Brain pericyte (primary cell): ENCODE measurements at places on chromosomes 4 and X.

GRCh38 chr4:47715716-47716416 is 122.0 kb downstream of the CORIN start:
- no peak for DNase-seq

DNA sequence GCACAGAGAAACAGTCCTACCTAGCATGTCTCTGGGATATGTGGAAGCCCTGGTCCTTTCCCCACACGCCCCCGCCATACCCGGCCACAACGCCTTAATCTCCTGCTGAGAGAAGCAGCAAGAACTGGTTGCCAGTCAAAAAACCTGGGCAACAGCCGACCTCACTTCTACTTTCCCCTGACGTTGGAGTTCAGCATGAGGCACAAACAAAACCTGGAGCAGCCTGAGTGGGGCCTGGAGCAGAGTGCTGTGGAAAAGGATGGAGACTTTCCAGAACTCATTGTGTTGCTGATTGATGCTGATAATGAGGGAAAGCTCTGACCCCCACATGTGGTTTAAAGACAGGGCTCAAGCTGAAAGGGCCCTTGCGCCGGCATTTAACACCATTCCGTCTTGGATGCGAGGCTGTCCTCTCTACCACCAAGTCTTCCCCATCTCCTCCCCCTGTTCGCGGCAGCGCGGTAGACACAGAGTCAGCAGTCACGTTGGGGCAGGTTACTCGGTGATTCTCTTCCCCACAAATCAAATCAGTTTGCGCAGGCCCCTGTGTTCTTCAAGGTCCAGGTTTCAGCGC is 666 bp downstream of the CCDC158 start:
- no peak for DNase-seq

GRCh38 chr4:9602389-9602914 is 158.2 kb downstream of the DEFB131A start:
- DNase-seq: no peak

DNA sequence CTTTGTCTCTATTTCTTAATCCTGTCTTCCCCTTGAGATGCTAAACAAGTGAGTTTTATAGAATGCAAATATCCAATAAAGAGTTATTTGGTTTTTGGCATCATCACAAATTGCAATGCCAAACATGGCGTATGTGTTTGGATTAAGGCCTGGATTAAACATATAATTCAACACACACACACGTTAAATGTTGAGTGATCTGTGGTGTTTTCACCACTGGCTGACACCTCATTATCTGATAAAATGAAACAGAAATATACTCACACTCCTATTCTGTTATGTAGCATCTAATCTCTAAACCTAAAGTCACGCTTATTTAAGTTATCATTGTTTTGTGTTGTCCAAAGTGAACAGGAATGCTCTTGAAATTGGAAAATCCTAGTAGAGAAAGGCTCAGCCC is 506.2 kb downstream of the FSTL5 start:
- DNase-seq: no peak

DNA sequence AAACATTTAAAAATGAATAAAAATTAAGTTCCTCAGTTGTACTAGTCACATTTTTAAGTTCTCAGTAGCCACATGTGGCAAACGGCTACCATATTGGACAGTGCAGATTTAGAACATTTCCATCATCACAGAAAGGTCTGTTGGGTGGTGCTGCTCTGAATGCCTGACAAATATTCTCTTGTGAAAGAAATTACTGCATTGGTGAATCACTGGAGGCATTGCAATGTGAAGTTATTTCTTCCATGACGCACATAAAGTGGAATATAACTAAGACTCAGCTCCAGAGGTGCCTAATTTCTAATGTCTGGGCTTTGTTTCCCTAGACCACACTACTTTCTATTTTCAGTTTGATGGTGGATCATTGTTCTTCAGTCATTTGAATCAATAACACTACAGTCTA is 44.9 kb downstream of the CLNK start:
- no peak for DNase-seq

GRCh38 chr4:183681119-183681518 is 22.0 kb downstream of the TRAPPC11 start:
- no peak for DNase-seq

GRCh38 chrX:118726396-118726795 is 1.0 kb upstream of the IL13RA1 start:
- DNase-seq: no peak

- DNase-seq: no peak
These were observed 66.3 kb downstream of the CRMP1 start for GRCh38 chr4:5826437-5827107.

DNA sequence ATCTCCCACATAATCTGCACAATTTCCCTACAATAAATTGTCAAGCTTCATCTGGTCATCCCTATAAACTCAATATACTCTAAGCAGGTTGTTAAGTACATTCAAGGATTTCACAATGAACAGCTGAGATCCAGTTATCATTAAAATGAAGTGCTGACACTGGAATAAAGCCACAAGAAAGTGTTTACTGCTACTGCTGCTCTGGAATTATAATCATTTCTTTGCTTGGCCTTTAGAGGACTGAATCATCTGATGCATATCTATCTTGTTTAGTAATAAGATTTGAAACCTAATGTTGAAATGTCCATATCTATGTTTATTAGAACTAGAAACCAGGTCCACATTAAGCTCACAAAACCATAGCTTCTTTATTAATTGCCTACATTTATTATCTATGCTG is 338.6 kb upstream of the ZFP42 start:
- DNase-seq: no peak

DNA sequence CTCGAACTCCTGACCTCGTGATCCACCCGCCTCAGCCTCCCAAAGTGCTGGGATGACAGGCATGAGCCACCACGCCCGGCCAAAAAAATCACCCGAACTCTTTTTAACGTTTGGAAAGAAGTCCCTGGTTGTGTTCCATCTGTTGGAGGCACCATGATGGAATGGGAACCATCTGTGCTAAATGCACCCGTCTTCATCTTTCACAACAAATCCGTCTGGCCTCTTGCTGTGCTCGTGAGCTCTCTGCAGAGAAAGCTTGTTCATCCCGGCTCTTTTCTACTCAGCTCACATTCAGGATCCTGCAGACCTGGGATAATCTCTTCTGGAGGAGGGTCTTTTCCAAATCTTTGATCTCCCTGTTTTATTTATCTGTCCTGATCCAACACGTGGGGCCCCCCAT is 188.8 kb downstream of the CRLF2 start:
- DNase-seq: no peak

- DNase-seq: no peak
These were observed 179.3 kb upstream of the STS start for GRCh38 chrX:6968231-6968630.

DNA sequence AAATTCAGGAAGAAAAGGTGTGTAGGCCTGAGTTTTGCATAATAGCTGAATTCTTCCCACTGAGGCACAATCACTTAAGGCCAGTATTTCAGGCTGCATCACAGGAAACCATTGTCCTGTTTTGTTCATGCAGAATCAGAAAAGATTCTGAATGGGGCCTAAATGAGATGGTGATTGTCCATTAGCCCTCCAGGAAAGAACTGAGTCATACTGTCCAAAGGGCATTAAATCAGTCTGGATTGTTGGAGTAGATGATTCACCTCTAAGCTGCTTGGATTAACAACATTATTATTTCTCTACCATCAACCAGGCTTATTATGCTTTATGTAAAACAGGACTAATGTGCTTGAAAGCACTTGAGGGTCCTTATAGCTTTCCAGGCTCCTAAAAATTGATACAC is 36.2 kb downstream of the CT47B1 start:
- no peak for DNase-seq

DNA sequence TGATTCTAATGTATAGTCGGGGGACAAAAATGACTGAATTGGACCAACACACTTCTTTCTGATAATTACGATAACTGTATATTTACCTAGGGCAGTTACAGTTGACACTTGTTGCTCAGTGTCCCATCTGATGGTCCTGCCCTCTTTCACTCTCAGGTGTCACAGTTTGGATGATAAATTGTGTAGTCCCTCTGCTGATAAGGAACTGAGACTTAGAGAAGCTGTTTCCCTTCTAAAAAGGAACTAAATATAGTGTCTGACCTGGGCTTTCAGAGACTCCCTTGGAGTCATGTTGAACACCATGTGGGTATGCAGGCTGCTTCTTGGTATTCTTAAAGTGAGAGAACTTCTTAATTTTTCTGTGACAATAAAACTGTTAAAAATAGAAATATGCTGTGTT is 23.7 kb upstream of the PNPLA4 start:
- DNase-seq: no peak

DNA sequence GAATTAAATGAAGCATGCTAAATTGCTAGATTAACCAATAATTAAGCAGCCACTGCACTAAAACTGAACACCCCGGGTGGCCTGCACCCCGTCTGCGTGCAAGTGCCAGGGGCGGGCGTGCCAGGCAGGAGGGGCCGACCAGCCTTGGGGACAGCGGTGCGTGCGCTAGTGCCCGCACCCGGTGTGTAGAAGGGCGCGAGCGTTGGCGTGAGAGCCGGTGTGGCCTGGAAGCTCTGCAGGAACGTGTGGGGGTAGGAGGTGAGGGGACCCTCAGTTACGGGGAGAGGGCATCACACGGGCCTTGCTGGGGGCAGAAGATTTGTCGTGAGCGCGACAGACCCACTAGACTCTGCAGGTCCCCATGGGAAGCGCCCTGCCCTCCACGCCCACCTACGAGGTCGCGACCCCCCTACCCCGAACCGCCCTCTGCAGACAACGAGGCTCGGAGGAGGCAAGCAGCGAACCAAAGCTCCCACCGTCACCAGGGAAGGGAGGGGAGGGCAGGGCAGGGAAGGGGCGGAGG is 105.8 kb downstream of the FAM53A start:
- DNase-seq: no peak

GRCh38 chr4:36348403-36348938 is 67.1 kb downstream of the DTHD1 start:
- DNase-seq: no peak

- no peak for DNase-seq
These were observed 91.6 kb downstream of the NYX start for GRCh38 chrX:41538707-41539106.

- DNase-seq: no peak
These were observed 4.1 kb upstream of the SCRG1 start for GRCh38 chr4:173403051-173403450.

GRCh38 chr4:78354782-78355181 is 196.8 kb upstream of the ANXA3 start:
- DNase-seq: no peak

- no peak for DNase-seq
These were observed 65.8 kb downstream of the SCML2 start for GRCh38 chrX:18288716-18289115.

DNA sequence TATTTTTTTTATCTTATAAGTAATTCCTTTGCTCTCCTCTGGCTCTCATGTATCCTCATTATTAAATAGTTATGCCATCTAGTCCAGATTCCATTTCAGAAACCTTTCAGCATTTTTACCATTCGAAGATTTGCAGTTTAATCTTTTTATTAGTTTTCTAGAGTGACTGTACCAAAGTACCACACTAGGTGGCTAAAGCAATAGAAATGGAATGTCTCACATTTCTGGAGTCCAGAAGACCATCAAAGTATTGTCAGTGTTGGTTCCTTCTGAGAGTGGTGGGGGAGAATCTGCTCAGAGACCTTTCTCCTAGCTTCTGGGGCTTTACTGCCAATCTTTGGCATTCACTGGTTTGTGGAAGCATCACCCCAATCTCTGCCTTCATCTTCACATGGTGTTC is 3.7 kb upstream of the PNMA3 start:
- DNase-seq: no peak

GRCh38 chr4:20639346-20639745 is 60.9 kb upstream of the PACRGL start:
- no peak for DNase-seq

DNA sequence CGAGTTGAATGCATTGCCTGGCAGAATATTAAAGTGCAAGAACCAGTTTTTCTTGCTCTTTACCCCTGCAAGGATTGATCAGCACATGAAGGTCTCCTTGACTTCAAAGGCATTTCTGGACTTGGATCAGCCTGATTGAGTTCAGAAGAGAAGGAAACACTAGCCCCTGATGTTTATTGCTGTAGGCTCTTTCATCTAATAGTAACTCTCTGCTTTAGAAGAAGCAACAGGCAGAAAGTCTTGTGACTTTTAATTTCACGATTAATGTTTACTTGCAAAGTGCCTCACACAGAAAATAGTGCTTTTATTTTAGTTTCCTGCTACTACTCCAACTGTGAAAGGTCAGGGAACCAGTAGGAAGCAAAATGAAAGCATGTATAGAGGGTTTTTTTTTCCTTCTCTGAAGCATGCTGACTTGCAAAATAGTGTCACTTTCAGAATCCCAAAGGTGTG is 69.1 kb downstream of the PCDH7 start:
- DNase-seq: no peak

DNA sequence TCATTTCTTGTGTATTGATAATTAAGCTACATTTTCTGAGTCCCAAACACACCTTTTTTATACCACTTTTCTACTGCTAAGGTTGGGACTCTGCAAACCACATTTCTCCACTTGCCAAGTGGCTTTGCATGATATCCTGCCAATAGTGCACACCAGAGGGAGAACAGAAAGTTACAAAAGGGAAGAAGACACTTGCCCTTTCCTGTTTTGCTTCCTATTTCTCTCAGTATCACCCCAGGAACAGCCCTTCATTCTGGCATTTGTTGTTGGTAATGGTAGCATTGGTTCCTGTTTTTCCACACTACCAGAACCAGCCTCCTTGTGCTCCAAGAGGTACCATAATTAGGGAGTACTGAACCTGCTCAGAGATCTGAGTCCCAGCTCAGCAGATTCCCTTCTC is 87.1 kb downstream of the HDX start:
- no peak for DNase-seq

- DNase-seq: no peak
These were observed 23.0 kb downstream of the SNX25 start for GRCh38 chr4:185232370-185232769.

DNA sequence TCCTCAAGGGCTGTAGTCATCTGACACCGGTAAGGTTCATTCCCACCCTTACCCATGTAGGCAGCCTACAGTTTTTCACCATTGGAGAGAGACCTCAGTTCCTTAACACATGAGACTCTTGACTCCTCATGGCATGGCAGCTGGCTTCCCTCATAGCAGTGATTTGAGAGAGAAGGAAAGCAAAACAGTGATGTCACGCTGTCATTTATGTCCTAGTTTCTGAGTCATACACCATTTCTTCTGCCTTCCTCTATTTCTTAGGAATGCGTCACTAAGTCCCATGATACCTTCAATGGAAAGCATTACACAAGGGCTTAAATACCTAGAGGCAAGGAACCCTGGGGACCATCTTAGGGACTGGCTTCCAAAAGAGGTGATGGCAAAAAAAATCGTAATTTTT is 226.1 kb downstream of the SPCS3 start:
- DNase-seq: no peak

- no peak for DNase-seq
These were observed 75.0 kb downstream of the NBDY start for GRCh38 chrX:56803850-56804681.

DNA sequence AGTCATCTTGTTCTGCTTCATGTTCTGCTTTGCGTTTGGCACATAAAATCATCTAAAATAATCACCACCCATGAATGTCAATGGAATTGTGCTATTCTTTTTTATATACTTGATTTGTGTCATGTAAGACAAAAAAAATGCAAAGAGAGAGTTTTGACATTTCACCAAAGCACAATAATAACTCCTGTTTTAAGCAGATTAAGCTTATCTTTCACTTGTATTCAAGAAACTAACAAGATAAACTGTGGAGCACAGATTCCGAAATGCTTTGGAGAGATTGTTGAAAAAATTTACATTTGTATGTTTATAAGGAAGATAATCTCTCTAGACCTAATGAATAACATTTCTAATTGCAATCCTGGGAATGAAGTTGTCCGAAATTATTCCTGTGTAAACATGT is 225.1 kb upstream of the ANXA10 start:
- no peak for DNase-seq
